ENCODE measurements at places on chromosomes 5 and 9. TPM values are rescaled to one million over a fixed set of nuclear protein-coding genes. Genes with fewer than 3 reads are reported as not detected.
A peak's percentile ranks its signal among the peaks of the same experiment; 100 is the strongest.

DNA sequence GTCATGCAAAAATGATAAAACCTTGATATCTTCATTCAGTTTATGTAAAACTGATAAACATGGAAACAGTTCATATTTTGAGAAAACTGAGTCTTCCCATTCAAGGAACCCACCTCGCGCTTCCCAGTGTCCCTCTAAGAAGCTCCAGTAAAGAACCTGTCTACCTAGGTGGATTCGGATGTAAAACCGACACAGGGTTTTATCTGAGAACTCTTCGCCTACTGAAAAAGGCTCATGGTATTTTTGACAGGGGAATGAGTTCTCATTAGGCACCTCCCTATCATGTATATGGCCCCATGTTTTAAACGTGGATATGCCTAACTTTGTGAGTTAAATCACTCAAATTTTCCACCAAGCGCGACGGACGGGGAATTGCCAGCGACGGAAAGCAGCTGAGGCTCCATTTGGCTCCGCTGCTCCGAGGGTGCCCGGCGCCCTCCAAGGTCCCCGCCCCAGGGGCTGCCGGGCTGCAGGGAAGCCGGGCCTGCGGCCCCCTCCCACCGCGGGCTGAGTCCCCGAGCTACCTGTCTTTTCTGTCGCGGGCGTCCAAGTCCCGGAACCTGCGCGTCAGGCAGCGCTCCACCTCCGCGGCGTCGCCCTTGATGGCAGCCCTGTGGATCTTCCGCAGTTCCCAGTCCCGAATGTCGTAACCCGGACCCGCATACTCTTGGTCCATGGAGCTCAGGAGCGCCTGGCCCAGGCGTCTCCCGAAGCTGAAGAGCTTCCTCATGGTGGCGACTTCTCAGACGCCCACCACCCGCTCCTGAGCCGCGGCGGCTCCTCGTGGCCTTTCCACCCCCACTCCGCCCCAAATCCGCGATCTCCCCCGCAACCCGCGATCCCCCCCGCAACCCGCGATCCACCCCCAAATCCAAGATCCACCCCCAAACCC, 594 bp downstream of the ANKRD18A start:
- H3K36me3 ChIP-seq: no peaks in the 10 kb centered on the region
- DNase-seq: peak; percentile 69
- H3K27me3 ChIP-seq: peaks cover 66% of the 10 kb centered on the region
- no peak overlapping the region for H3K27ac ChIP-seq
- H3K4me3 ChIP-seq: peak overlapping the region; percentile 48

DNA sequence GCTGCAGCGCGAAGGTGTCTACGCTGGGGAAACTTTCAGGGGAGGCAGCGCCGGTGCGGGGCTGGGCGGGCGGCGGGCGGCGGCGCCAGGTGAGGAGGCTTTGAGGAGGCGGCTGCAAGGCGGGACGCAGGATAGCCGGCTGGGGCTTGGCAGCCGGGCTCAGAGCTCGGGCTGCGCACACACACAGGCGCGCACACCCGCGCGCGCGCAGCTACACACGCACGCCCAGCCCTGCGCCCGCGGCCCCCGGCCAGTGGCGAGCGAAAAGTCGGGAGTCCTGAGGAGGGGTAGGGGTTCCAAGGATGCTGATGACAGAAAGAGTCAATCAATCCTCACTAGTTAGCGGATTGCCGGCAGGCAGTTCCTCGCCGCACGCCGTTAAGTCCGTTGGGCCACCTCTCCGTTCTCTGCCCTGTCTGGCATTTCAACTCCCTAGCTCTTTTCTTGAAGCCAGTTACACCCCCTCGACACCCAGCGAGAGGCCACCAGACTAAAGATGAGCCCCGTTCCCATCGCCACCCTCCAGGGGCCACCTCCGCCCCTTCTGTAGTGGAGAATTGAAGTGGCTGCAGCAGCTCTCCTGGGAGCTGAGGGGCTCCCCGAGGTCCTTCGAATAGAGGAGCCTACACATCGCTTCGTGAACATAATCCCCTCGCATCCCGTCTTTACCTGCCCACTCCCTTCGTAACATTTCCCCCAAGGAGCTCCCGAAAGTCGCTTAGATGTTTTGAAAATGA, 1640.3 kb upstream of the C9orf72 start:
- peak; percentile 59 for DNase-seq
- peaks cover 70% of the 10 kb centered on the region for H3K27me3 ChIP-seq
- H3K4me1 ChIP-seq: peaks cover 12% of the 10 kb centered on the region
- H3K4me3 ChIP-seq: peak within 1 kb of the TSS; percentile 31
- H3K36me3 ChIP-seq: no peaks in the 10 kb centered on the region

DNA sequence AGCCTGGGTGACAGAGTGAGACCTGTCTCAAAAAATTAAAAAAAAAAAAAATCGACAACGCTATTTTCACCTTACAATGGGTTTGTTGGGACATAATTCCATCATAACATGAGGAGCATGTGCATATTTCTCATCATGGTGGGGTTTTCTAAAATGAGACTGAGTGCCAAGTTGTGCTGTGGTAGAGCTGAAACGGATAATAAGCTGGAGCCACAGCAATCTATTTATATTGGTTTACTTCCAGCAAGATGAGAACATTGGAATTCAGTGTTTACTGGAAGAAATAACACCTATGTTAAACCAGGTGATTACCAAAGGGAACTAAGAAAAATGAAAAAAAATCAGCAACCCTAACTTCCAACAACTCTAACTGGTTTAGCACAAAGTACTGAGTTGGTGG, 102.3 kb upstream of the IL6ST start:
- H3K27me3 ChIP-seq: no peaks in the 10 kb centered on the region
- H3K4me3 ChIP-seq: no peak overlapping the region
- DNase-seq: no peak
- no peak overlapping the region for H3K27ac ChIP-seq

DNA sequence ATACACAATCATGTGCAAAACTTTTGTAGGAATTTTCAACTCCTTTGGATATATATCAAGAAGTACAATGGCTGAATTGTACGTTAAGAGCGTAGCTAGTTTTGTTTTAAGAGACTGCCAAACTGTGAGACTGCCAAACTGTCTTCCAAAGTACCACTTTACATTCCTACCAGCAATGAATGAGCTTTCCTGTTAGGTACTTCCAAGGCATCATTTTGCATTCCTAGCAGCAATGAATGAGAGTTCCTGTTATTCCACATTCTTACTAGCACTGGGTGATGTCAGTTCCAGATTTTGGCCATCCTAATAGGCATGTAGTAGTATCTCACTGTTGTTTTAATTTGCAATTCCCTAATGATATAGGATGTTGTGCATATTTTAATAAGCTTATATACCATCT, 219.3 kb downstream of the KCNN2 start:
- no peak overlapping the region for H3K4me3 ChIP-seq
- H3K4me1 ChIP-seq: no peaks in the 10 kb centered on the region
- no peaks in the 10 kb centered on the region for H3K27me3 ChIP-seq
- H3K27ac ChIP-seq: no peak overlapping the region
- no peaks in the 10 kb centered on the region for H3K36me3 ChIP-seq

DNA sequence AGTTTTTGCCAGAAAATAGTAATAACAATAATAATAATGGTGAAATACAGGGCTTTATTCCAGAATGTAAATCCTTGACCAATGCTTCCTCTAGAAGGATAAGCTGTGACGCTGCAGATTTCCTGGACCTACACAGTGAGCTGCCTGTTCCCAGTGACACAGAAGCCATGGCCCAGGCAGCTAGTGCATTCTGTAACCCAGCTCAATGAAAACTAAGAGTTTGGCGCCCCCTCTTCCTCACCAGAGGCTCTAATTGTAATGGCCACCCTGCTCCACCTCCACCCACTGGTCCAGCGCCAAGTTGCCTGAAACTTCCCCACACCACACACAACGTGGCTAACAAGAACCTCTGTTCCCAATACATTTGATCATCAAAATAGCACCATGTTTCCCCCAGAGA, 248.1 kb downstream of the CETN3 start:
- peak; percentile 67 for DNase-seq
- no peaks in the 10 kb centered on the region for H3K27me3 ChIP-seq
- H3K4me1 ChIP-seq: no peaks in the 10 kb centered on the region

GRCh38 chr9:130768265-130768664, 66.8 kb upstream of the ABL1 start:
- no peak overlapping the region for H3K27ac ChIP-seq
- H3K27me3 ChIP-seq: no peaks in the 10 kb centered on the region
- peaks cover 22% of the 10 kb centered on the region for H3K4me1 ChIP-seq
- DNase-seq: no peak
- no peak overlapping the region for H3K4me3 ChIP-seq
- no peaks in the 10 kb centered on the region for H3K36me3 ChIP-seq

DNA sequence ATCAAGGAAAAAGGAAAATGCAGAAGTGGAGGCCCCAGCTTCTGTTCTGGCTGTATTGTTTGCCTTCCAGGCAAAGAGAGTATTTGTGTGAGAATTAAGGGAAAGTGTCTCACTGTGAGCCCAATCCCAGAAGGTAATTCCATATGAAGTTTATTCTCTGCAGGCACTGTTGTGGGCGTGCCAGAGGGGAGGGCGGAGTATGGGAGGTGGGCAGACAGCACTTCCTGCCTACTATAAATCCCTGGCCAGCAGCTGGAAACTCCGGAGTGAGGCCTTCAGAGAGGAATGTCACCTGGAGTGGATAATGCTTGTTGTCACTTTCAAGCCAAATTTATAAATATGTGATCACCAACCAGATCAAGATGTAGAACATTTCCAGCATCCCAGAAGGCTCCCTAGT, 209.5 kb downstream of the ARHGAP26 start:
- H3K4me3 ChIP-seq: no peak overlapping the region
- H3K27me3 ChIP-seq: no peaks in the 10 kb centered on the region
- H3K36me3 ChIP-seq: no peaks in the 10 kb centered on the region
- H3K4me1 ChIP-seq: peaks cover 59% of the 10 kb centered on the region
- no peak overlapping the region for H3K27ac ChIP-seq
- no peak for DNase-seq

GRCh38 chr5:95857185-95857945, 34.8 kb upstream of the GLRX start:
- H3K36me3 ChIP-seq: no peaks in the 10 kb centered on the region
- H3K4me3 ChIP-seq: no peak overlapping the region
- no peaks in the 10 kb centered on the region for H3K27me3 ChIP-seq
- peak; percentile 82 for DNase-seq

DNA sequence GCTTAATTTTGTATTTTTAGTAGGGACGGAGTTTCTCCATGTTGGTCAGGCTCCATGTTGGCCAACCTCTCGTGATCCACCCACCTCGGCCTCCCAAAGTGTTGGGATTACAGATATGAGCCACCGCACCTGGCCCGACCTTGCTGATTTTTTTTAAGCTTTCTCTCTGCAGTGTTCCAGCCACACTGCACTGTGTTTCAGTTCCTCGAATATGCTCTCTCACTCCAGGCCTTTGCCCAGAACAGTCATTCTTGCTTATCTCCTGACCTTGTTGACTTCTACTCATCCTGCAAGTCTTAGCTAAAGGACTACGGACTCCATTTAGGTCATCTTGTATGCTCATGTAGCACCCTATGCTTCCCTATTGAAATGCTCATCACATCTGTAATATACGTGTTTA, 3.3 kb downstream of the SNAPC3 start:
- H3K36me3 ChIP-seq: peaks cover 26% of the 10 kb centered on the region
- H3K4me1 ChIP-seq: peaks cover 27% of the 10 kb centered on the region
- no peak overlapping the region for H3K27ac ChIP-seq
- no peaks in the 10 kb centered on the region for H3K27me3 ChIP-seq
- DNase-seq: no peak

GRCh38 chr5:151897896-151898295, 26.8 kb downstream of the GLRA1 start:
- no peak overlapping the region for H3K27ac ChIP-seq
- DNase-seq: no peak
- H3K4me1 ChIP-seq: peaks cover 7% of the 10 kb centered on the region
- no peaks in the 10 kb centered on the region for H3K27me3 ChIP-seq
- H3K36me3 ChIP-seq: no peaks in the 10 kb centered on the region
- H3K4me3 ChIP-seq: no peak overlapping the region

- H3K27ac ChIP-seq: no peak overlapping the region
- H3K36me3 ChIP-seq: no peaks in the 10 kb centered on the region
- H3K4me3 ChIP-seq: no peak overlapping the region
- DNase-seq: no peak
- H3K4me1 ChIP-seq: no peaks in the 10 kb centered on the region
Measured at GRCh38 chr9:34928921-34929320, 29.2 kb upstream of the PHF24 start.

GRCh38 chr5:119828541-119828940, 199.2 kb downstream of the FAM170A start:
- no peak overlapping the region for H3K4me3 ChIP-seq
- H3K27me3 ChIP-seq: no peaks in the 10 kb centered on the region

- no peaks in the 10 kb centered on the region for H3K4me1 ChIP-seq
- no peaks in the 10 kb centered on the region for H3K36me3 ChIP-seq
Measured at GRCh38 chr5:513216-514100, 10.8 kb downstream of the SLC9A3 start.

- H3K4me1 ChIP-seq: peaks cover 17% of the 10 kb centered on the region
- DNase-seq: no peak
- no peaks in the 10 kb centered on the region for H3K36me3 ChIP-seq
- H3K4me3 ChIP-seq: no peak overlapping the region
- H3K27ac ChIP-seq: no peak overlapping the region
Measured at GRCh38 chr5:170353011-170353761, 36.0 kb downstream of the KCNMB1 start.

DNA sequence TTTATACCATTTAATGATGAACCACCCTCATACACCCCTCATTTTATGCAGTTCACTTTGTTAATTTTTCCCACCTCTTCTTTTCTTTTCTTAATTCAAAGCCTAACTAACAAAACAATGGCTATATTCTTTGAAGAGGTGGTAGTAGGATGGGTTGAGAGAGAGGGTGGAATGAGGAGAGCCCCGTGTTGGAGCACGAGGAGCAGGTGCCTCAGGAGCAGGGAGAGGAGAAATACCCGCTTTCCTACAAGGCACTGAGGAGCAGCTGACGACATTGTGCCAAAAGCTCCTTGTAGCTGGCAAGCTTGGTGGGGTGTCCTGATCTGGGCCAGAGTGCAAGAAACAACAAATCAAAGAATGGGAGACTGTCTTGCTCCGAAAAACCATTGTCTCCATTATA, 129.6 kb downstream of the HTR4 start:
- no peak overlapping the region for H3K4me3 ChIP-seq
- no peaks in the 10 kb centered on the region for H3K4me1 ChIP-seq
- no peaks in the 10 kb centered on the region for H3K27me3 ChIP-seq
- no peaks in the 10 kb centered on the region for H3K36me3 ChIP-seq
- H3K27ac ChIP-seq: no peak overlapping the region

- no peaks in the 10 kb centered on the region for H3K27me3 ChIP-seq
- no peak overlapping the region for H3K4me3 ChIP-seq
- DNase-seq: no peak
- no peaks in the 10 kb centered on the region for H3K36me3 ChIP-seq
- H3K4me1 ChIP-seq: peaks cover 4% of the 10 kb centered on the region
Measured at GRCh38 chr9:127213859-127214258, 50.7 kb upstream of the GARNL3 start.

- no peaks in the 10 kb centered on the region for H3K36me3 ChIP-seq
- H3K4me3 ChIP-seq: no peak overlapping the region
- DNase-seq: no peak
- no peaks in the 10 kb centered on the region for H3K4me1 ChIP-seq
- H3K27me3 ChIP-seq: no peaks in the 10 kb centered on the region
Measured at GRCh38 chr5:74938250-74938933, 72.2 kb upstream of the FAM169A start.

SLC25A2 gene
- total RNA-seq: 0.64 TPM

PCDHB8 gene
- total RNA-seq: 2.4 TPM

OGN gene
- 10.6 TPM for total RNA-seq

CFAP157 gene
- 0.29 TPM for total RNA-seq

PLCXD3 gene
- 2.6 TPM for total RNA-seq

HK3 gene
- 50.5 TPM for total RNA-seq

IL9 gene
- not detected for total RNA-seq

FCN1 gene
- total RNA-seq: 63.0 TPM
